Naive thymus-derived CD4-positive, alpha-beta T cell (primary cell): ENCODE measurements at places on chromosomes 1 and 21. TPM values are rescaled to one million over a fixed set of nuclear protein-coding genes. Genes with fewer than 3 reads are reported as not detected.

- DNase-seq: no peak
- H3K4me3 ChIP-seq: no peak overlapping the region
These were observed 63.2 kb upstream of the DUSP10 start for GRCh38 chr1:221805121-221805520.

- H3K4me1 ChIP-seq: no peaks in the 10 kb centered on the region
- H3K27me3 ChIP-seq: no peaks in the 10 kb centered on the region
- H3K4me3 ChIP-seq: no peak overlapping the region
- DNase-seq: no peak
These were observed 21.0 kb upstream of the ARTN start for GRCh38 chr1:43912607-43913006.

GRCh38 chr1:89781494-89782126 lies 39.2 kb upstream of the LRRC8D start:
- no peak overlapping the region for H3K27ac ChIP-seq
- DNase-seq: peak; percentile 56
- H3K36me3 ChIP-seq: no peaks in the 10 kb centered on the region
- no peak overlapping the region for H3K4me3 ChIP-seq
- H3K27me3 ChIP-seq: no peaks in the 10 kb centered on the region
- H3K4me1 ChIP-seq: no peaks in the 10 kb centered on the region

The EVA1C gene
- 12.3 TPM for total RNA-seq

The COL9A2 gene
- total RNA-seq: 2.0 TPM

The TCEA3 gene
- 19.2 and 20.2 TPM in 2 replicates for total RNA-seq

The USF1 gene
- total RNA-seq: 76.0 TPM
